ENCODE measurements at places on chromosomes 1 and 21. TPM values are rescaled to one million over a fixed set of nuclear protein-coding genes. Genes with fewer than 3 reads are reported as not detected.

The DMRTA2 gene
- not detected for total RNA-seq

The ACKR1 gene
- 0.58 TPM for total RNA-seq

The OSCP1 gene
- not detected for total RNA-seq

The KRTAP12-2 gene
- not detected for total RNA-seq

The TCHHL1 gene
- not detected for total RNA-seq

The RGS4 gene
- not detected for total RNA-seq

DNA sequence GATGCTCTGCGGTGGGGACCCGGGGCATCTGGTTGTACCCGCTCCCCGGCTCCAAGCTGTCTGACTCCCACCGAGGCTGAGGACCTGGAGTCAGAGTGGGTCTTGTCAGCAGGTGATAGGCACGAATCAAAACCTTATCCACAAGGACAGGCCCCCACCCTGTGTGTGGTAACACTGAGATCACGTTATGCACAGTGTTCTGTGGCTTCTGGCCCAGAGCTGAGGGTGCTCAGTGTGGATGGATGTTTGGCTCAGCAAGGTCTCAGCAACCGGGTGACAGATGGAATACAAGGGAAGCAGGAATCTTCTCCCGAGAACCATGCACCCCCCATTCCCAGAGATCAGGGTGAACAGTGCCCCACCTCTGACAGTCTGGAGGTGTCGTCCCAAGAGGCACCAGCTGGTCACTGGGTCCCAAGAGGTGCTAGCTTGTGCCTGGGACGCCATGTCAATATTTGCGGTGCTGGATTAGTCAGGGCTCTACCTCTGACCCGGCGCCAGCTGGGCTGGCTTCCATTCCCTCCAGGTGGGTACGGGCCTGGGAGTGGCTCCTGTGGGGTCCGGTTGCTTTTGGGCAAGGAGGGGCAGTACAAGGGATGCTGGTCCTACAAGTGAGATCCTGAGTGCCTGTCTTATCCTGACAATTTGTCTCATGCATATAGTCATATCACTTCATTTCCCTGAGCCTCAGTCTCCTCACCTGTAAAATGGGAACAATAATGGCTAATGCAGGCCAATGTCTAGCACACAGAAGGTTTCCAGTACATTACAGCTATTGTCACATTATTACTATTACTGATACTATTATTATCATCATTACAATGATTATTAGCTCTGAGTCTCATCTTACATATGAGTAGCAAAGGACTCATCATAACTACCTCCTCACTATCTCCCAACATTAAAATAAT, 957 bp downstream of the CAPN9 start:
- H3K27me3 ChIP-seq: peaks cover 75% of the 10 kb centered on the region
- no peak overlapping the region for H3K4me3 ChIP-seq
- H3K27ac ChIP-seq: no peak overlapping the region
- H3K36me3 ChIP-seq: no peaks in the 10 kb centered on the region
- H3K4me1 ChIP-seq: no peaks in the 10 kb centered on the region
- DNase-seq: no peak

DNA sequence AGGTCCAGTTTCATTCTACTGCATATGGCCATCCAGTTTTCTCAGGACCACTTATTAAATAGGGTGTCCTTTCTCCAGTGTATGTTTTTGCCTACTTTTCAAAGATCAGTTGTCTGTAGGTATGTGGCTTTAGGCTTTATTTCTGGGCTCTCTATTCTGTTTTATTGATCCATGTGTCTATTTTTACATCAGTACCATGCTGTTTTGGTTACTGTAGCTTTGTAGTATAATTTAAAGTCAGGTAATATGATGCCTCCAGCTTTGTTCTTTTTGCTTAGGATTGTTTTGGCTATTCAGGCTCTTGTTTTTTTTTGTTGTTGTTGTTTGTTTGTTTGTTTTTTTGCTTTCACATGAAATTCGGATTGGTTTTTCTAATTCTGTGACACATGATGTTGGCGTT, 124.4 kb upstream of the SLC35F3 start:
- no peak overlapping the region for H3K4me3 ChIP-seq
- no peaks in the 10 kb centered on the region for H3K27me3 ChIP-seq
- H3K4me1 ChIP-seq: no peaks in the 10 kb centered on the region

DNA sequence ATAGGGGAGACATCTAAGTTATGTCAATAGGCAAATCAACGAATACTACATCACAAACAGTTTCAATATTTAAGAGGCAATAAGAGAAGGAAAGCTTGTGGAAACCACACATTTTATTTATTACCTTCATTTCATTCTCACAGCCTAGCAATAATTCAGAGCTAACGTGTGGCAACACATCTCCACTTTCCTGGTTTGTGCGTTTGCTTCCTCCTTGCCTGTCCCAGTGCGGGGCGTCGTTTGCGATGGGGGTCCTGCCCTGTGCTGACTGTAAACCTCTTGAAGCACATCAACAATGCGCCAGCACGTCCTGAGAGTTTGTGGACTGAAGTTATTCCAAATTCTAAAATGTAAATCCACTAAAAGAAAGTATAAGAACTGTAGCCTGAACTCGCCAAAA, 14.4 kb upstream of the VPS26C start:
- DNase-seq: no peak
- no peak overlapping the region for H3K4me3 ChIP-seq
- H3K4me1 ChIP-seq: no peaks in the 10 kb centered on the region
- no peaks in the 10 kb centered on the region for H3K27me3 ChIP-seq

DNA sequence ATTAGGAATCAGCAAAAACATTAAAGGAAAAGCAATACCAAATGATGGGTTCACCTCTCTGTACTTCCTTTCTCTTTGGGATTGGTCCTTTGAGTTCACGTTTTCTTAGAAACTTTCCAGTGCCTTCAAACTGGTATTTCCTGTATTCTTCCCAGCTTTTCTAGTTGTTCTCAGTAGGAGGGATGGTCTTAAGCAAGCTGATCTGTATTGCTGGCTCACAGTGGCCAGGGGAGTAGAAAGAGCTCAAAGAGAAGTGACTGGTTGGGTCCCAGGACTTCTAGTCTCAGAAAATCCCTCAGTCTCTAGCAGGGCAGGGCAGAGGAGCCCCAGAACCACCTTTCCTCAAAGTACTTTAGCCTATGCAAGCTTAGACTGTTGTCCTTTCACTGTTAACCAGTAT, 10.1 kb upstream of the USP24 start:
- H3K27ac ChIP-seq: no peak overlapping the region
- H3K36me3 ChIP-seq: no peaks in the 10 kb centered on the region
- no peaks in the 10 kb centered on the region for H3K4me1 ChIP-seq
- H3K27me3 ChIP-seq: no peaks in the 10 kb centered on the region
- no peak overlapping the region for H3K4me3 ChIP-seq
- no peak for DNase-seq

DNA sequence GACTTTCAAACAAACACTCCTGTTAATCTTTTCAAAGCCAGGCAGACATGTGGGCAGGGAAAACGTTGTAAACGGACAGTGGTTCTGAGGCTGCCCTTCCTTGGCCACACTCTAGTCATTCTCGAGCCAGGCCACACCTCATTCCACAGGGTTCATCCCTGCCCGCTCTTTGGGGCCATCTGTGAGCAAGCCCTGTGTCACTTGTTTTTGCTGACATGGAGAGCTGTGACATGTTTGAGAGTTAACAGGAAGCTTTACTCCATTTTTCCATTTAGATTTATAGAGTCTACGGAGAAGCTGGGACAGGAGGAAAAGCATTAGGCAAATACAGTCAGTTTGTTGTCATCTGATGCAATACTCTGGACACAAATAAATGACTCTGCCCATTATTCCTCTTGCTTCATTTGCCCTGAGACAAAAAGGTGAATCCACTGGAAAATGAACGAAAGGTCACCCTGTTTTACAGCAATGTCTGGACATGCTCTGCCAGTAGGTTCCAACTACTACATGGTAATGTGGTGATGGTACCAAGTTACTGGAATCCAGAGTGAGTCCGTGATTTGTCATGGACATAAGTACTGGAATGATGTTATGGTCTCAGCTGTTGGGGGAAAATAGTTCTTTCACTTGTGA, 126.9 kb downstream of the CLIC6 start:
- H3K4me3 ChIP-seq: no peak overlapping the region
- no peaks in the 10 kb centered on the region for H3K4me1 ChIP-seq
- no peaks in the 10 kb centered on the region for H3K27me3 ChIP-seq
- H3K27ac ChIP-seq: no peak overlapping the region
- peaks cover 85% of the 10 kb centered on the region for H3K36me3 ChIP-seq
- DNase-seq: no peak

GRCh38 chr1:161483361-161483760, 21.9 kb upstream of the FCGR2A start:
- H3K27me3 ChIP-seq: no peaks in the 10 kb centered on the region
- H3K36me3 ChIP-seq: no peaks in the 10 kb centered on the region
- no peak overlapping the region for H3K4me3 ChIP-seq
- no peak overlapping the region for H3K27ac ChIP-seq
- peaks cover 16% of the 10 kb centered on the region for H3K4me1 ChIP-seq

DNA sequence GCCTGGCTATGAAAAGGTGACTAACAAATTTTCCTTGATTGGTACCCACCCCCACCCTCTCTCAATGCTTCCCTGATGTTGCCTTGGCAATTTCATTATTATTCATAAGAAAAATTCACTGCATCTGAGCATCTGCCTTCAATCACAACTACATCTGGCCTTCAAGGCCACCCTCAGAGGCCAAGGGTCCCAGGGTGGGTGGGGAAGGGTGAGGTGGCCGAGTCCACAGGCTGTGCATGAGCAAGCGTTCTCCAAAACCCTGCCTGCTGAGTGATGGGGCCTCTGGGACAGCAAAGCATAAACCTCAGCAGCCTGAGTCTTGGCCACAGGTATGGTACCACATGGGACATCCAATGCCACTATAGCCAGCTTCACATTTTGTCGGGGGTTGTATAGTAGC, 198.7 kb downstream of the SLC35F3 start:
- H3K36me3 ChIP-seq: no peaks in the 10 kb centered on the region
- no peaks in the 10 kb centered on the region for H3K4me1 ChIP-seq
- H3K27me3 ChIP-seq: peaks cover 14% of the 10 kb centered on the region
- DNase-seq: no peak
- no peak overlapping the region for H3K4me3 ChIP-seq
- H3K27ac ChIP-seq: no peak overlapping the region

GRCh38 chr1:111768625-111769024, 12.9 kb downstream of the DDX20 start:
- no peak overlapping the region for H3K27ac ChIP-seq
- no peak for DNase-seq
- H3K4me1 ChIP-seq: no peaks in the 10 kb centered on the region
- no peaks in the 10 kb centered on the region for H3K27me3 ChIP-seq

- H3K36me3 ChIP-seq: peaks cover 94% of the 10 kb centered on the region
- no peak overlapping the region for H3K4me3 ChIP-seq
- no peak overlapping the region for H3K27ac ChIP-seq
- peak; percentile 72 for DNase-seq
Measured at GRCh38 chr1:147273409-147274336, 31.2 kb downstream of the CHD1L start.

GRCh38 chr1:40058453-40059337, 18.2 kb downstream of the CAP1 start:
- H3K4me1 ChIP-seq: peaks cover 73% of the 10 kb centered on the region
- no peak for DNase-seq
- no peaks in the 10 kb centered on the region for H3K27me3 ChIP-seq
- H3K27ac ChIP-seq: peak overlapping the region; percentile 92
- peaks cover 56% of the 10 kb centered on the region for H3K36me3 ChIP-seq
- H3K4me3 ChIP-seq: no peak overlapping the region

- no peaks in the 10 kb centered on the region for H3K36me3 ChIP-seq
- H3K4me1 ChIP-seq: no peaks in the 10 kb centered on the region
- no peak for DNase-seq
- no peak overlapping the region for H3K27ac ChIP-seq
Measured at GRCh38 chr1:36953061-36953460, 81.3 kb downstream of the GRIK3 start.

GRCh38 chr1:16151995-16152384, 3.9 kb downstream of the EPHA2 start:
- no peak overlapping the region for H3K27ac ChIP-seq
- H3K27me3 ChIP-seq: no peaks in the 10 kb centered on the region
- no peak overlapping the region for H3K4me3 ChIP-seq
- H3K36me3 ChIP-seq: no peaks in the 10 kb centered on the region

- H3K36me3 ChIP-seq: peaks cover 17% of the 10 kb centered on the region
- no peak overlapping the region for H3K4me3 ChIP-seq
- no peaks in the 10 kb centered on the region for H3K4me1 ChIP-seq
Measured at GRCh38 chr1:63413394-63413793, 46.0 kb downstream of the ALG6 start.

GRCh38 chr1:46369542-46370213, 24.4 kb upstream of the FAAH start:
- no peaks in the 10 kb centered on the region for H3K27me3 ChIP-seq
- peaks cover 32% of the 10 kb centered on the region for H3K36me3 ChIP-seq
- H3K27ac ChIP-seq: peak overlapping the region; percentile 54
- H3K4me3 ChIP-seq: no peak overlapping the region

DNA sequence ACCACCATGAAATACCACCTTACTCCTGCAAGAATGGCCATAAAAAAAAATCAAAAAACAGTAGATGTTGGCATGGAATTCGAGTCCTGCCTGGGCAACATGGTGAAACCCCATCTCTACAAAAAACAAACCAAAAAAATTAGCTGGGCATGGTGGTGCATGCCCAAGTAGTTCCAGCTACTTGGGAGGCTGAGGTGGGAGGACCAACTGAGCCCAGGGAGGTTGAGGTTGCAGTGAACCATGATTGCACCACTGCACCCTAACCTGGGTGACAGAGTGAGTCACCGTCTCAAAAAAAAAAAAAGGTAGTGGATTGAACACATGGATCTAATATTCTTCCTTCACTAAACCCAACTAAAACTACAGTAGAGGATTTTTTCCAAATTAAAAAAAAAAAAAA, 125.9 kb downstream of the CCDC185 start:
- H3K27ac ChIP-seq: no peak overlapping the region
- no peak overlapping the region for H3K4me3 ChIP-seq
- DNase-seq: no peak
- H3K36me3 ChIP-seq: no peaks in the 10 kb centered on the region
- peaks cover 3% of the 10 kb centered on the region for H3K4me1 ChIP-seq

DNA sequence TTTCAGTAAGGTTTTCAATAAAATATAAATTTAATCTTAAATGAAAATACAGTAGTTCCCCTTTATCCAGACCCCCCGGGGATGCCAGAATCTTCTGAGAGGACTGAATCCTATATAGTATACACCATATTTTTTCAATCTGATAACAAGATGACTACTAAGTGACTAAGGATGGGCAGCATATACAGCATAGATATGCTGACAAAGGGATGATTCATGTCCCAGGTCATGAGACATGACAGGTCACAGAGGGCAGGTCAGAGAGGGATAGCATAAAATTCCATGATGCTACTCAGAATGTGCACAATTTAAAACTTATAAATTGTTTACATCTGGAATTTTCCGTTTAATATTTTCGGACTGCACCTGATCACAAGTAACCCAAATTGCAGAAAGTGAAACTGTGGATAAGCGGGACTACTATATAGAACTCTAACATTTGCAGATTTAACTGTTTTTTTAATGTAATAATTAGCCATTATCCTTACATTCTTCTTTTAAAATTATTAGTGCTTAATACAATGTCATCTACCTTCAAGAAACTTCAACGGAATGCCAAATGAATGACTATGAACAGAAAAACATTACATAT, 48.8 kb downstream of the LRRC40 start:
- H3K27ac ChIP-seq: no peak overlapping the region
- H3K36me3 ChIP-seq: no peaks in the 10 kb centered on the region
- H3K4me1 ChIP-seq: no peaks in the 10 kb centered on the region
- H3K4me3 ChIP-seq: no peak overlapping the region
